ENCODE measurements at places on chromosomes 3 and 15. TPM values are rescaled to one million over a fixed set of nuclear protein-coding genes. Genes with fewer than 3 reads are reported as not detected.

GRCh38 chr3:156445117-156446090, 109.5 kb downstream of the SSR3 start:
- DNase-seq, result no peak

DNA sequence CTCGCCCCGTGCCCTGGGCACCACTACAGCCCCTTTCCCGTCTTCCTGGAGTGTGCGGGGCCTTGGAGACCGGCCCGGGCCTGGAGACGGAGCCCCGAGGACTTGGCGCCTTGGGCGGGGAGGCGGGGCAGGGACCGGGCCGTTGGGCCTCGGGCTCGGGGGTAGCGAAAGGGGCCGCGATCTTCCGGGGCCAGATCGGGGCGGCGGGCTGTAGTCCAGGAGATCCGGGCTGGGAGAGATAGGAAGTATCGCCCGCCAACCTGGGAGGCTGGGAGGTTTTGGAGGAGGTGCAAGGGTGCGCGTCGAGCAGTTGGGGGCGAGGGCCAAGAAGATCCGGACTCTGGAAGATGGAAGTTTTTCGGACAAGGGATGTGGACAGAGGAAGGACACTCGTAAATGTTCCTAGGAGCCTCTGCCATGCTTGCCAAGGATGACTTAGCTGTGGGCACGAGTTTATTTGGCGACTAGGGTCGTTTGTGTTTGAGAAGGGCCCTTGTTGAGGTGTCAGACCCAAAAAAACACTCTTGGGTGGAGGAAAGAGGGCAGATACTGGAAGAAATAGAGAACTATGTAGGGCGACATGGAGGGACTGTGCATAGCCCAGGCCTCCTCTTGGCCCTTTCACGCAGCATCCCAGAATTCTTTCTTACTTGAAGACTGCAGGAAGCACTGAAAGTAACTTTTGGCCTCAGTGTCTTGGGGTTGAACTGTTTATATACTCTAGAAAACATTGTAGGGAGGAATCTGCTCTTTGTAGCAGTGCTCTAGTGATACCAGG, 712 bp downstream of the RTF1 start:
- DNase-seq, result peak; percentile 50

GRCh38 chr3:38313695-38314094, 31.6 kb downstream of the SLC22A14 start:
- DNase-seq, result no peak

Gene SLC38A3
- 7.7 TPM for total RNA-seq

Gene TFRC
- 63.7 TPM for total RNA-seq

Gene LIPH
- total RNA-seq, result 0.13 TPM

Data from left cardiac atrium (tissue), 4 donors.